NCI-H748 treated with DMSO at 0.1 percent for 48 hours (cell line): ENCODE measurements at places on chromosomes 1 and 21.

DNA sequence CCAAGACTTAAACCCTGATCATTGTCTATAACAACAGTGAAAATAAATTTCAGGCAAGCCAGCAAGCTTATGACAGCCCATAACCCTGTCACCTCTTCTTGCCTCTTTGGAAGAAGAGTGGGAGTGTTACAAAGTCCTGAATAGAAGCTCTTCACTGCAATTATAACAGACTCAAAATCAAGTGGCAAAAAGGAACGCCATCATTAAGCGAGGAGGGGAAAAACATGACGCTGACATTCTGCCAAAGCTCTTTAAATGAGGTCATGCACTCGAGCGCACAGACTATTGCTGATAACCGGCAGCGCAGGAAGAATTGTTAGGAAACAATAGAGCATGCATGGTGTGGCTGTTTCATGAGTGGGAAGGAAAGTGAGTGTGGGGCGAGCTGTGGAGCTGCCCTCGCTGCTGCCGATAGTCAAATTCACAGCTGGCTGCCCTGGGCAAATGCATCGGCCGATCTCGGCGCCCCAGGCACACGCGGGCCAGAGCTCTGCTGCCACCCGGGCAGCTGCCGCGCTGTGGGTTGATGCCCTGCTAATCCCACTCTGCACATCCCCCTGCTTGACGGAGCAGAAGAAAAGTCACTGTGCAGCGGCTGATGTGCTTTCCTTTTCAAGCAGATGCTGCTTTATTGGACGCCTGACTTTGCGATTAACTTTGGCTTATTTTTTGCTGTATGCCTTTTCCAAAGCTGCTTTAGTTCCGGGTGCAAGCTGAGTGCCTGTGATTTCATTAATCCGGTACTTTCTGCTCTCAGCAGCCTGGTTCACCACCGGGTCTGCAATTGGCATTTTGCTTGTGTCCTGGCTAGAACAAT, 102.4 kb upstream of the ST6GALNAC5 start:
- DNase-seq: peak; percentile 87

DNA sequence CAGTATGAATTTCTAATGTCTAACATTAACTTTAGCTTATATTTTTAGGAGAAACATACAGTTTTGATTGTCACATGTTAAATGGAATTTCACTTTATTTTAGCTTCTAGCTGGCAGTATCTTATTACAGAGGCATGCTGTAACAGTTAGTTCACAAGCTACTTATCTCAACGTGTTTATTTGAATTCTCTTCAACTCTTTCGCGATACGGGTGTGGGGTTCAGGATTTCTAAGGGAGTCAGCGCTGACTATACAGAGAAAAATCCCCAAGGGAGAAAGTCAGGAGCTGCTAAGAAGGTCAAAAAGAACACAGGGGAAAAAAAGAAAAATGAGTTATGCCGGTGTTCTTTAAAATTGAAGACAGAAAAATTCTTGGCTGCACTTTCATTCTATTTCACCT, 296.2 kb downstream of the VAV3 start:
- DNase-seq: no peak

DNA sequence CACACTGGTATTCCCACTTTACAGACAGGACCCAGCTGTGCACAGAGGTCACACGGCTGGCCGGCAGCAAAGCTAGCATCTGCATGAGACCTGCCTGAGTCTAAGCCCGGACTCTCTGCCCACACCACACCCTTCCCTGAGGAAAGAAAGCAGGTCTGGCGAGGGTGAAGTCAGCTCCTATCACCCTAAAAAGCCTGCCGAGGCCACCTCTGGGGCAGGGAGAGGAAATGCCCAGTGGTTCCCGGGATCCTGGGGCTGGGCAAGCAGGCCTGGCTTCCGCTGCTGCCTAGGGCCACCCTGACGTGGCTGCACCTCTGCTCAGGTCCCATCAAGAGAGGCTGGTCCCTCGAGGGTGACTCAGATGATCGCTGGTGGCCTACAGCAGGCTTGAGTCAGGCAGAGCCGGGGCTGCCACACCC, 42.2 kb downstream of the RAP1GAP start:
- no peak for DNase-seq

- DNase-seq: no peak
Measured at GRCh38 chr1:170558731-170559130, 26.8 kb downstream of the GORAB start.

DNA sequence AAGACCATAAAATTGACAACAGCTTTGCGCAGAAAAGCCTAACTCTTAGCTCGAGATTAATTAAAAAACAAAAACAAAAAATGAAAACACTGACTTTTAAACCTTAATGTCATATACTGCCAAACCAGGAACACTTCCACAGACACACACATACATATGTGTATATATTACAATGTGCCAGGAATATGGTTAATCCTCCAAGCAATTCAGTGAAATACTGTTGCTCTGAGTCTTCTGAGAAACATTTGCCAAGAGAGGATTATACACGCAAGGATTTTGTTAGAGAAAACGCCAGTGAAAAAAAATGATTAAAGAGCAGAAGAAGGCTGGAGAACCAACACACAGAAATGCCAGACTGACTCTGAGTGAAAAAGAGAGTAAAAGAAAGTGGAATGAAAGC, 116.7 kb upstream of the CHRM3 start:
- DNase-seq: no peak

DNA sequence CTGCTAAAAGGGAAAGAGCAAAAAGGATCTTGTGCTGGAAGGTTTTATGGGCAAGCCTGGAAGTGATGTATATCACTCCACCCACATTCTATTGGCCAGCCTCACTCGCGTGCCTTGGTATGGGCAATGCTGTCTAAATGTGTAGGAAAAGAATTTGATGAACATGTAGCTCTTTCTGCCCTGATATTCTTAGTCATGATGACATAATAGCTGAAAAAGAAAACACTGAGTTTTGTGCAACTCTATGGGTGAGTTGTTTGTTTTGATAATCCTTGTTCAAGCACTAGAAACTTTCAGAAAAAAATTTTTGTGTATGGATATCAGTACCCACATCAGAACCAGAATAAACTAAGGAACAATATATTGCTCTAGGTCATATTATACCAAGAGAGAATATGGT, 231.5 kb upstream of the ST6GALNAC5 start:
- no peak for DNase-seq

GRCh38 chr1:154454386-154455120, 47.5 kb upstream of the TDRD10 start:
- DNase-seq: no peak

DNA sequence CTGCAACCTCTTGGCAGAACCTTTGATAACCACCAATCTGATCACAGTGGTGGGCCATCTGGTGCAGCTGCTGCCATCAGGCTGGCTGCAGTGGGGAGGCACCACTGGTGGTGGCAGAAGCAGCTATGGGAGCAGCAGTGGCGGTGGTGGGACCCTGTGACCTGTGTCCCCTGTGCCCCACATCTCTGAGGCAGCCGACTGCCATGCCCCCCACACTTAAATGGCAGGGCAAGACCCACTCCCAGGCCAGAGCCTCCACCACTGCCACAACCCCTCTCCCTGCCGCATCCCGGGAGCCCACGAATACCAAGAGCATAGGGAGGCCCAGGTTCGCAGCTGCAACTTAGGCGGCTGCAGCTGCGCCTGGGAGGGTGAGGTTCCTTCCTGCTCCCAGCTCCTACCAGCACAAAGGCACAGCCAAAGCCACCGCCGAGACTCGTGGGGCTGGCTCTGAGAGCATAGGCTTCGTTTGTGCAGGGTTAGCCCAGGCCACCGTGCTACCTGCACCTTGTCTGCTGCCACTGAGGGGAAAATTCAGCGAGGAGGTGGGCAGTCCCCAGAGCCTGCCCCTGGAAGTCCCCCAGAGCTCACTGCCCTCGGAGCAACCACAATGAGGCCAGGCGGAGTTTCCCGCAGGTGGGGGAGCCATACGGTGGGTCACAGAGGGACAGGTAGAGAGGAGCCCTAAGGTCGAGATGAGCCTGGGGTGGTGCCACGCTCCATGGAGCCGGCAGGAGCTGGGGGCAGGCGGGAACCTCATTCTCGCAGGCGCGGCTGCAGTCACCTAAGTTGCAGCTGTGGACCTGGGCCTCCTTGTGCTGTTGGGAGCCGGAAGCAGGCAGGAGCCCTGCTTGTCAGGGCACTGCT, 518.7 kb downstream of the RWDD3 start:
- no peak for DNase-seq

GRCh38 chr21:15650735-15651134, 79.0 kb upstream of the USP25 start:
- DNase-seq: no peak

- DNase-seq: no peak
Measured at GRCh38 chr1:162145966-162146696, 76.6 kb downstream of the NOS1AP start.

DNA sequence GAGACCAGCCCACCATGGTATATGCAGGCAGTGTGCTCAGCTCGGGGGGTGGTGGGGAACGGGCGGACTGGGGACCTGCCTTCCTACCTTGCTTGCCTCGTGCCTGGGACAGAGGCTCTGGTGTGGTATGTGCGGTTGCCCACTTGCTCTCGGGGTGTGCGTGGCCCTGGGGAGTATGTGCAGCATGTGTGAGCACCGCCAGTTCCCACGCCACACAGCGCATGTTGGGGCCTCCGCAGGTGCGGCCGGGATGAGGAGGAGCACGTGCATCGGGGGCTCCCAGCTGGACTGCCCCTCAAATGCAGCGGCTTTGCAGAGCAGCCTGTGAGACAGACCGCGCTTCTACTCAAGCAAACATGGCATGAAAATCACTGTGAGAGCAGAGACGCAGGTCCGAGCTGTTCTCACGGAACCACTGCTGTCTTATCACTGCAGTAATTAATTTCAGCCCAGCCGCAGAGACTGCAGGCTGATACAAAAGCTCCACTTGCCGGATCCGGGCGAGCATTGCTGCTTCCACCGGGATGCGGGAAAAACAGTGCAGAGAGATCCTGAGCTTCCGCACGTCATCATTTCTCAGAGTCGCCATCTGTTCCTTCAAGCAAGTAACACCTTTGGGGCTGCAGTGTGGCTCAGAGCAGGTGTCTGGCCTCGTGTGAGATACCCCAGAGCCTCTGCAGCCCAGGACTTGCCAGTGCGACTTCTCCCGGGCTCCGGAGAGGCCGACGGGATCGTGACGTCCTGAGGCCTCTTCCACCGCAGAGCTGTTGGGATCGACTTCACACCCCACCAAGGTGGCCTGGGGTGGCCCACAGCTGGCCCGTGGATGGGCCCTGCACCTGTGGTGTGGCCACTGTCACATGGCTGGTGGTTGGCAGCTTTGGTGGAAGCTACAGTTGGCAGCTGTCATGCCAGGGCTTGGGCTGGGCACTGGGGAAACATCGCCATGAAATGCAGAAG, 92.6 kb upstream of the ACTRT2 start:
- no peak for DNase-seq

DNA sequence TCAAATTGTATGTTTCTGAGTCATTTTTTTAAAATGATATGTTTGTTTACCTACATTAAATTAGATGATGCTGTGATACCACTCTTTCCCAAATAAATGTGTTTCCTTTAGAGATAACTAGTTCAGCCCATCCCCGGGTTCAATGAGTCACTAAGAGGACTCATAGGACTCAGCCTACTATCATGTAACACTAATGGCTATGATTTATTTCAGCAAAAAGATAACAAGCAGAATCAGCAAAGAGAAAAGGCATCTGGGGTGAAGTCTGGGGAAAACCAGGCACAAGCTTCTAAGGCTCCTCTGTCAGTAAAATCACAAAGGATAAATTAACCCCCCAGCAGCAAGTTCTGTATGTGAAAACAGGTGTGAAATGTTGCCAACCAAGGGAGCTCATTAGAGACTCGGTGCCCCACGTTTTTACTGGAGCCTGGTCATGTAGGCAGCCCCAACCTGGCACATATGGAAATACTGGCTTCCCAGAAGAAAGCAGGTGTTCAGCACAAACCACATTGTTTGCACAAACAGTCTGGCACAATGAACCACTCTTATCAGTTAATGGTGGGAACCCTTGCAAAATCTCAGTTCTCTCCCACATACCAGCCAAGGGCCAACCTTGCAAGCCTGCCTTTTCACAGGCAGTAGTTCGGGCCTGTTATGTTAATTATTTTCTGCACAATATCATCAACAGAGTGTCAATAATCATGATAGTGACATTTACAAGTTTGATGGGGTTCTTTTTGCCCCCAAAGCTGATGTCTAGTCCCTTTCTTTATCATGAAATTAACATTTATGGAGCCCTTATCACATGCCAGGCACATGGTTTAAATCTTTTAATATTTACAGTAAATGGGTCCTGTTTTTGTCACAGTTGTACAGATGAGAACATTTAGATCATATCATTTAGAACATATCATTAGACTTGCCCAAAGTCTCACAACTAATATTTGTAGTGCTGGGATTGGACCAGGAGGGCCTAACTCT, 23.1 kb upstream of the CNN3 start:
- DNase-seq: peak; percentile 39

DNA sequence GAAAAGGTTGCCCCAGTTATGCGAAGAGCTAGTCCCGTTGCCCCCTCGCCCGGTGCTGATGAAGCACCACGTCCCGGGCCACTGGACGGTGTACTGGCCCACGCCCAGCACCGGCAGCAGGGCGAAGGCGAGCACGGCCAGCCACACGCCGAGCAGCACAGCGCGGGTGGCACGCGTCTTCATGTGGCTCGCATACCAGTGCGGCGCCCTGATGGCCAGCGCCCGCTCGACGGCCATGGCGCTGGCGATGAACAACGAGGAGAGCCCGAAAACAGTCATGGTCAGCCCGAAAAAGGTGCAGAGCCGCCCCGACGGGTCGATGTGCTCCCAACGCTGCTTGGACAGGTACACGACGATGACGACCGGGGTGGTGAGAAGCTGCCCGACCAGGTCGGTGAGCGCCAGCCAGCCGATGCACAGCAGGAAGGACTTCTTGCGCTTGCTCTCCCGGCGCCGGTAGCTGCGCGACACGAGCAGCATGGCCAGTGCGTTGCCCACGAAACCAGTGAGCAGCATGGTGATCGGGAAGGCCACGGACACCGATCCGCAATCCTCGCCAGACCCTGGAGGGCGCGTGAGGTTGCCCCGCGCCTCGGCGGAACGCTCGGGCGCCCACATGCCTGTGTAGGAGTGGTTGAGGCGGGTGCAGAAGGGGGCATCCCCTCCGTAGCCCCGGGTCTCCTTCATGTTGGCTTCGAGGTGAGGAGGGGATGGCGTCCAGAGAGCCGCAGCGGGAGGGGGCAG, 553 bp downstream of the PTGER3 start:
- DNase-seq: no peak
